CD8-positive, alpha-beta memory T cell (primary cell): ENCODE measurements at places on chromosomes 1 and 21. TPM values are rescaled to one million over a fixed set of nuclear protein-coding genes. Genes with fewer than 3 reads are reported as not detected.

The CDCA8 gene
- total RNA-seq: 39.6 TPM

DNA sequence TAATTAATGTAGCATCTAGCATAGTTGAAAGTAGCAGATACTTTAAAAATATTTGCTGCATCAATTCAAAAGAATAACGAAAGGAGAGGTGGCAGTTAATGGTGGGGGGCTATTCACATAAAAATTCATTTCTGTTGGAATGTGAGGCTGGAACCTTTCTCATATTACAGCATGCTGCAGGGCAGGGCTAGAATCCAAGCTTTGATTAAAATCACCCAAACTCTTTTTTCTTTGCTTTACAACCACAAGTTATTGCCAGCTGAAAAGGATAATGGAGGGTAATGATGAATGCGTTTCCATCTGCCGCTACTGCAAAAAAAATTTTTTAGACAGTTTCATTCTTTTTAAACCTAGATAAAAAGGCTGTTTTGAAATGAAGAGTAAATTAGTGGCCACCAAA is 9.8 kb downstream of the DISP1 start:
- DNase-seq: no peak
- H3K27ac ChIP-seq: no peak overlapping the region
- H3K36me3 ChIP-seq: no peaks in the 10 kb centered on the region
- H3K27me3 ChIP-seq: no peaks in the 10 kb centered on the region

DNA sequence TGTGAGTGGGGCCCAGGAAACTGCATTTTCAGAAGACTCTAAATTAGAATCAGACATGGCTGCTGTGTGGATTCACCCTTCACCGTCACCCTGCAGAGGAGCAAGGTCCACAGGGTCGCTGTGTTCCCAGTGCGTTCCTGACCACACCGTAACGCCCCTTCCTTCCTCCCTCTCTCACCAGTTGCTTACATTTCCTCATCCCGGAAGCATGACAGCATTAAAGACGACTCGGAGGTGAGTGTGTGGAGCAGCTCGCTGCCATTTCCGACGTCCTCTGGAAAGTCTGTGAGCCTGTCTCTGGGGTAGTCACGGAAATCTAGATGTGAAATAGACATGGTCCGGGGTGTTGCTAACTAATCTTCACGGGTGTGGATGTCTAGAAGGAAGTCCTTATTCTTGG is 45.9 kb downstream of the FAAP20 start:
- H3K27ac ChIP-seq: peak overlapping the region; percentile 40
- no peaks in the 10 kb centered on the region for H3K36me3 ChIP-seq
- DNase-seq: peak; percentile 82

DNA sequence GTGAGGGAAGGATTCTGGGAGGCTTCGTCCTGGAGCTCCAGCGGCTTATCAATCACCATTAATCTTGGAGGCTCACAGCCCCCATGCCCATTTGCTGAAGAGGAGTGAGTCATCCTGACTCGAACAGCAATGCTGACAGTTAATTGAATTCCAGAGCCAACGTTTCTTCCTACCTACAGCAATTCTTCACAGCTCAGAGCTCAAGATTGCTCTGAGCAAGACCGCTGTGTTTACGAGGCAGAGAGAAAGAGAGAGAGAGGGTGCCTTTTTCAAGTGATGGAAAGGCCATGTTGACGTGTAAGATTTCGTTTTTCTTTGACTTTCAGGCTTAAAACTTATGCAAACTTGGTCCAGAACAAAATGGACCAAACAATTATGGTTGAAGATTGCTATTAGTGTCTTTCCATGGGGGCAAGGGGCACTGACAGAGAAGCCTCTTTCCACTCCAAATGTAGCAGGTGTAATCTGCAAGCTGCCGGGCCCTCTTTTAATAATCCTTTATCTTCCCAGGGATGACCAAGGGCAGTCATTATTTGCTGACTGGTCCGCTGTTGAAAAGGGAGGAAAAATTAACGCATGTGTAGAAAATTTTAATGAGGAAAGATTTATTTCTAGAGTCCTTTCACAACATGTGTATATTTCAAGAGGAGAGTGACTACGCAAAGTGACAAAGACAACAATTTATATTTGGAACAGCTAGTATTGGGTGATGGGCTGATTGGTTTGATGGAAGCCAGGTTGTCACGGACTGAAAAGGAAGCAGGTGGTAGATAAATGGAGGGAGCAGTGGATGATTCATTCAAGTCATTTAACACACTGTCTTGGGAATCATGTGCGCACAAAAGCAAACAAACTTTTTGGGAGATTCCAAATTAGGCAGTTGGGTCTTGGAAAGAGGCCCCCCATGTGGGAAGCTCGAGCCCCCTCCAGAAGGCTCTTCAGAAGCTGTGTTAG is 136.1 kb upstream of the IRF2BP2 start:
- no peaks in the 10 kb centered on the region for H3K27me3 ChIP-seq
- no peak overlapping the region for H3K27ac ChIP-seq
- no peaks in the 10 kb centered on the region for H3K36me3 ChIP-seq
- no peaks in the 10 kb centered on the region for H3K4me1 ChIP-seq
- no peak overlapping the region for H3K4me3 ChIP-seq
- no peak for DNase-seq

DNA sequence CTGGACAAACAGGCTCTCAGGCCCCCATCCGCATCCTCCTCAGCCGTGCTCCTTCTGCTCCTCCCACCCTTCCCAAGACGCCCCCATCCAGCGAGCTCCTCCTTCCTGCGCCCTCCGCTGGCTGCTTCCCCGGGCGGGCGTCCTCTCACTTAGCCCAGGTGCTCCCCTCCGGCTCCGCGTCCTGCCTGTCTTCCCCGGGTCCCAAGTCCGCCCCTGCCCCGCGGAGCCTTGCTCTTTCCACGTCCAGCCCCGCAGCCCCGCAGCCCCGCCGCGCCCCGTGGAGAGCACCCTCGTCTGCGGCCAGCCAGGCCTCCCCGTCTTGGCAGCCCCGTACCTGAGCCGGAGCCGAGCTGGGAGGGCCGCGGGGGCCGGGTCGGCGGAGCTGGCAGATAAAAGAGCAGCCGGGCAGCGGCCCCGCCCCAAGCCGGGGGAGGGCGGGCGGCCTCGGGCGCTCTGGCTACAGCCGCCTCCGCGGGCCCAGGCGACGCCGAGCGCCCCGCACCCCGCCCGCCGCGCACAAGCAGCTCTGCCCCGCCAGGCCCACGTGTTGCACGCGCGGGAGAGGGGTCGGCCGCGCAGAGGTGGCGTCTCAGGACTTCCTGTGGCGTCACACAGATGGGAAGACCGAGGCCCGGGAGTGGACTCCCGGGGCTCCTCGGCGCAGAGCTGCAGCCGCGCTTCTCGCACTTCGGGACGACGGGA is at the start of gene PAQR7:
Gene PAQR7 (minus strand): TSS at position 555 of the 702 bp plus-strand sequence. CDS start 11,869 bp downstream, outside the sequence.
- H3K36me3 ChIP-seq: no peaks in the 10 kb centered on the region
- H3K4me1 ChIP-seq: peaks cover 11% of the 10 kb centered on the region
- H3K27me3 ChIP-seq: no peaks in the 10 kb centered on the region
- peak; percentile 71 for DNase-seq

DNA sequence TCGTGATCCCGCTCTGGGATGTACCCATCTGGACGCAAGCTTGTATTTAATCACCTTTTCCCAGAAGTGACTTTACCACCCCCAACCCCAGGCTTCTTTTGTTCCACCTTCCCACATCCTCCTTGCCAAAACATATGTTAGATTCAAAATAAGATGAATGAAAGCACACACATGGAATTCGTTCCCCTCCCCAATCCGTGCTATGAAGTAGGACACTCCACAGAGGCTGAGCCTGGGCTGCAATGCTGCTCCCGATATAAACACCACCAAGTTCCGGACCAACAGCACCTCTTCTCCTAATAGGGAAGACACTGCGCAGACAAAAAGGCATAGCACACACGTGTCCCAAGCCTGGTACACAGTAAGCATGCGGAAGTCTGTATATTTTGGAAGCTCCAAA is 86.1 kb downstream of the CLSTN1 start:
- H3K4me1 ChIP-seq: peaks cover 16% of the 10 kb centered on the region
- no peak overlapping the region for H3K27ac ChIP-seq
- H3K27me3 ChIP-seq: no peaks in the 10 kb centered on the region
- peaks cover 61% of the 10 kb centered on the region for H3K36me3 ChIP-seq
- no peak overlapping the region for H3K4me3 ChIP-seq
- DNase-seq: no peak

The TTF2 gene
- 89.0 TPM for total RNA-seq

The LZIC gene
- total RNA-seq: 33.2 TPM

The RAB42 gene
- 0.35 TPM for total RNA-seq

DNA sequence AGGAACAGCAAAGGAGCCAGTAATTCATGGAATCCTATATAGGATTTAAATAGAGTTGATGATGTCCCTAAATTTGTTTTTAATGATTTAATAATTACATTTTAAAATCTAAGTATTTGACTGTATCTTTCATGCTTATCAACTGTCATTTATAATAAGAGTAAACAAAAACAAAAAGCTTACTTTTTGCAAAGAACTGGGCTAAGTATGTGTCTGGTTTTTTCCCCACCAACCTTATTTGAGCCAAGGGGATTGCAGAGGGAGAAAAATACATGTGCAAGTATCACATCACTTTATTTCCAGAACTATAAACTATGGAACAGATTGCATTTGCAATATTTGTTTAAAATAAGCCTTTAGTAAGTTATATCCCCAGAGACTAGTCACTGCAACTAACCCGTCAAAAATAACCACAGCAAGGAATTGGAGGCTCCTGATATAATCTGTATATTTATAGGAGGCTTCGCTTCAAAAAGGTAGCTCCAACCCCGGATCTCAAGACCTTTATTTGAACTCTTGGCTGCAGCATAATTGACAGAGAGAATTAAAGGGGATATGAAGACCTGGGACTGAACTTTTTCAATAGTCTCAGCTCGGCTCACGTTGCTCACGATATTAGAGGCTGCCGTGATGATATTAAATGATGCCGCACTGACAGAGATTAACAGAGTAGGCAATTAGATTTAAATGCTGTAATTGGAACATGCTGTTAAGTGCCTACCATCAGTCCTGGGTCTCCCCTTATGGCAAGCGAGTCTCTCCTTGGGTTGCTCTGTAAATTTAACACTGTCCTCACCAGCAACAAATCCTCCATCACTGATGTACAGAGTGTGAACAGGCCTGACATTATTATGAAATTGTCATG is 329.1 kb upstream of the NFIA start:
- H3K36me3 ChIP-seq: no peaks in the 10 kb centered on the region
- H3K27ac ChIP-seq: no peak overlapping the region
- no peak for DNase-seq
- no peak overlapping the region for H3K4me3 ChIP-seq
- H3K4me1 ChIP-seq: no peaks in the 10 kb centered on the region

DNA sequence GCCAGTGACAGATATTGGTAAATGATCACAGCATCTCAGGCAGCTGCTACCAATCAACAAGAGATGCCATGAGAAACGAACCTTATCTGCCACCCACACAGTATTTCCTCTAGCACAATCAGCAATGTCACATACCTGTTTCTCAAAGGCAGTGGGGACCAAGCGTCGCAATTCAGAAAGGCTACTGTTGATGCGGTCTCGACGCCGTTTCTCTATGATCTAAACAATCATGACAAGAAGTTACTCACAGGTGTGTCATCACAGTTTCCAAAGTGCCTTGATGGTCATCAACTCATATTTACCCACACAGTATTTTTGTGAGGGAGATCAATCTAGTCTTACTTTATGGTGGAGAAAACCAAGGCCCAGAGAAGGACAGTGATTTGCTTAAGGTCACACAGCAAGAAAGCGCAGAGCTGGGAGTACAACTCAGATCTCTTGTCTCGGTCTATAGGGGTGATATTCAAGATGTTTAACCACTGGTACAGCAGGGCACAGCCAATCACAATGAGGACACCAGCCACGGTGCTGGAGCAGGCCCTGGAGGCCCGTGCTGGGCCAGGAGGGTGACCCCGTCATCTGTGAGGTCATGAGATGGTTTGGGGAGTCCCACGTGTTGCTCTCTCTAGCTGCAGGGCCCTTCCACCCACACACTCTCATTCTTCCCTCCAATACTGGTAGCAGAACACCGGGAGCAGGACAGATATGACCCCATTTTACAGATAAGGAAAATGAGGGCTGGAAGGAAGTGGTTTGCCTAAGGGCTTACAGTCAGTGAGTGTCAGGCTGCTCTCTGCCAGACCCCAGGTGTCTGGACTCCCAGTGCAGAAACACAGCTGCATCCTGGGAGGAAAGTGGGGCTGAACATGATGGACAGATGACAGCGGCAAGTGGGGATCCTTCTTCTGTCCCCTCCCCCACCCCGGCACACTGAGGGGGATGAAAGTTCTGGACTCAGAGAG is 7.8 kb downstream of the HEYL start:
- no peak for DNase-seq
- H3K36me3 ChIP-seq: no peaks in the 10 kb centered on the region
- H3K27me3 ChIP-seq: no peaks in the 10 kb centered on the region
- H3K4me1 ChIP-seq: no peaks in the 10 kb centered on the region

The GLIS1 gene
- not detected for total RNA-seq

- no peak for DNase-seq
- H3K27me3 ChIP-seq: peaks cover 4% of the 10 kb centered on the region
- no peak overlapping the region for H3K27ac ChIP-seq
These were observed 100.1 kb upstream of the SPATA6 start for GRCh38 chr1:48572134-48572533.

The CRYBG2 gene
- 1.3 TPM for total RNA-seq

DNA sequence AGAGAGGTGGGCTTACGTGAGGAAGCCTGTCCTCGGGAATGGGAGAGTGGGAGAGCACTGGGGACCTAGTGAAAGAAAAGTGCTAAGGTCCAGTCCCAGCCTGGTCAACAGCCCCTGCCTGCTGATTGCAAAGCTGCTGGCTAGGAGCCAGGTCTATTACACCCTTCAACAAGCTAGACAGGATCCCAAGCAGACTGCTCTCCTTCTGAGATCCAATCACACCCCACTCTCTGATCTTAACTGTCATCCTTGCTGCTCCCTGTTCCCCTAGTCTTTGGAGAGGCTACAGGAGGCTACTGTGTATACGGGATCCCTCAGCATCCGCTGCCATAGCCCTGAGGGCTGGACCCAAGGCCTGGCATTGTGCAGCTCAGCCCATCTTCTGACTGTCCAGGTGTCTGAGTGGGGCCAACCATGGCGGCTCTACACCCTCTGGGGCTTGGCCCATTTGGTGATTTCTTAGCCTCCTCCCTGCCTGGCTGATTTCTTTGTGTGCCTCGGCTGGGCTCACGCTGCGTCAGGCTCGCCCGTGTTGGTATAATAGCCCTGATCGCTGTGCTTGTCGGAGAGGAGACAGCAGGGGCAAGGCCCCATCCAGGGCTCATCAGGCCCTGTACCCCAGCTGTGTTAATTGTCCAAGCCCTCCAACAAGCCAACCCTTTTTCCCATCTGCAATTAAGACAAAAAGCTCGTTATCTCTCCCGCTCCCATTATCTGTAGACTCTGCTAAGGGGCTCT is 43.9 kb downstream of the NAV1 start:
- H3K27ac ChIP-seq: peak overlapping the region; percentile 54
- H3K4me3 ChIP-seq: no peak overlapping the region
- no peaks in the 10 kb centered on the region for H3K27me3 ChIP-seq
- no peaks in the 10 kb centered on the region for H3K36me3 ChIP-seq
- H3K4me1 ChIP-seq: no peaks in the 10 kb centered on the region
